Fibroblast of the aortic adventitia (primary cell): ENCODE measurements at places on chromosomes 16 and 17. TPM values are rescaled to one million over a fixed set of nuclear protein-coding genes. Genes with fewer than 3 reads are reported as not detected.

IRX6 gene
- not detected in 2 replicates for total RNA-seq

SKAP1 gene
- not detected in 2 replicates for total RNA-seq

GPR139 gene
- total RNA-seq, result not detected in 2 replicates

C16orf89 gene
- 1.6 and 4.6 TPM in 2 replicates for total RNA-seq

USP10 gene
- 61.7 and 93.2 TPM in 2 replicates for total RNA-seq

SHISA6 gene
- not detected in 2 replicates for total RNA-seq

GRAPL gene
- total RNA-seq, result not detected in 2 replicates

KLHL10 gene
- total RNA-seq, result 0.09 and 0.90 TPM in 2 replicates

KRTAP1-1 gene
- not detected in 2 replicates for total RNA-seq
